Panc1 (cell line): ENCODE measurements at places on chromosomes 3 and 15.

- DNase-seq: no peak
These were observed 579.3 kb upstream of the GRM7 start for GRCh38 chr3:6281662-6282061.

DNA sequence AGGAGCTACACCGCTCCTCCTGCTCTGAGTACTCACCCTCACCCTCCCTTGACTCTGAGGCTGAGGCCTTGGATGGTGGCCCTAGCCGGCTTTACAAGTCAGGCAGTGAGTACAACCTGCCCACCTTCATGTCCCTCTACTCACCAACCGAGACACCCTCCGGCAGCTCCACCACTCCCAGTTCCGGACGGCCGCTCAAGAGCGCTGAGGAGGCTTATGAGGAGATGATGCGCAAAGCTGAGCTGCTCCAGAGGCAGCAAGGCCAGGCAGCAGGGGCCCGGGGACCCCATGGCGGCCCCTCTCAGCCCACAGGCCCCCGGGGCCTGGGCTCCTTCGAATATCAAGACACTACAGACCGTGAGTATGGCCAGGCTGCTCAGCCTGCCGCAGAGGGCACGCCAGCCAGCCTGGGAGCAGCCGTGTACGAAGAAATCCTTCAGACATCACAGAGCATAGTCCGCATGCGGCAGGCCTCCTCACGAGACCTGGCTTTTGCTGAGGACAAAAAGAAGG, 21.2 kb upstream of the APEH start:
- no peak for DNase-seq

DNA sequence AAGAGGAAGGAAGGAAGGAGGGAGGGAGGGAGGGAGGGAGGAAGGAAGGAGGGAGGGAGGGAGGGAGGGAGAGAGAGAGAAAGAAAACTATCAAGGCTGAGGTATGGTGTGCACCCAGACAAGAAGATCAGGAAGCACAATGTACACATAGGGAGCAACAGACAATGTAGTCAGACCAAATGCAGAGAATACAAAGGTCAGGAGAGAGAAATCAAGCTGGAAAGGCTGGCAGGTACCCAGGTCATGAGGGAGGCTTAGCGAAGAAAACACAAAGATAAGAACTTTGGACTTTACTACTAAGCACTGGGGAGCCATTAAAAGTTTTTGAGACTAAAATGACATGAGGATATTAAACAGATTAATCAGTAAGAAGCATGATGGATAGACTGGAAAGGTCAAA, 176.0 kb upstream of the TMCO5A start:
- DNase-seq: no peak

DNA sequence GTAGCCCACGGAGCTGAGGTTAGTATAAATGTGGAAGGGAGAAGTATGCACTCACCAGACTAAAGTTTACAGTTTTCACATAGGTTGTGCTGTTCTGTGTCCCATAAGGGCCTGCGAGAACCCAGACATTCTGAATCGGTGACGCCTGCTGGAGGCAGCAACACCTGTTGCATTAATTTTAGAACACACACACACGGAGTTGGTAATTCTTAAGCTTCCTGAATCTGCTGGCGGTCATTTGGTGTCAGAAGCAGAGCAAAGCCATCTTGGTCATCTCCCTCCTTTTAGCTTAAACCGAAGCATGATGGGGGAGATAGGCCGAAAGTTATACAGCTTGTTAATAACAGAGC, 41.1 kb upstream of the AP3B2 start:
- no peak for DNase-seq

- DNase-seq: no peak
These were observed 248.5 kb downstream of the PTPRG start for GRCh38 chr3:61809879-61810278.
